ENCODE measurements at places on chromosomes 7 and 10.

- DNase-seq = no peak
Observed at GRCh38 chr10:45282061-45282460, 33.3 kb downstream of the OR13A1 start.

GRCh38 chr7:131164025-131164925 is 163.4 kb upstream of the MKLN1 start:
- peak; percentile 87 for DNase-seq

- DNase-seq = no peak
Observed at GRCh38 chr10:89921403-89921802, 220.0 kb downstream of the KIF20B start.

DNA sequence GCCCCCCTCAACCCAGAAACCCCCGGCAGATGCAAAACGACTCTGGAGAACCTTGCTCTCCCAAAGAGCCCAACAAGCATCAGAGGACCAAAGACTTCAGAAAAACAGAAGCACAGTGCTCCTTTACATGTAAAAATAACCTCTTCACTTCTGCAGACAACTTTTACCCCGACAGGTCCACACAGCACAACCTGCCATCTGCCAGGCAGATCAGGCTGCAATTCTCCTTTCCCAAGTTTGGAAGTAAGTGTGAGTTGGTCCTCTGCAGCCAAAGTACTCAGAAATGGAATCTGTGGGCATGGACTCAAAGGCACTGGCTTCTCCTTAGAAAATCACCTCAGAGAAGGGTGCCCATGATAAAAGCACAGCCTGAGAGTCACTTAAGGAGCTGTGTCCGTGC is 26.0 kb downstream of the DOCK4 start:
- no peak for DNase-seq

DNA sequence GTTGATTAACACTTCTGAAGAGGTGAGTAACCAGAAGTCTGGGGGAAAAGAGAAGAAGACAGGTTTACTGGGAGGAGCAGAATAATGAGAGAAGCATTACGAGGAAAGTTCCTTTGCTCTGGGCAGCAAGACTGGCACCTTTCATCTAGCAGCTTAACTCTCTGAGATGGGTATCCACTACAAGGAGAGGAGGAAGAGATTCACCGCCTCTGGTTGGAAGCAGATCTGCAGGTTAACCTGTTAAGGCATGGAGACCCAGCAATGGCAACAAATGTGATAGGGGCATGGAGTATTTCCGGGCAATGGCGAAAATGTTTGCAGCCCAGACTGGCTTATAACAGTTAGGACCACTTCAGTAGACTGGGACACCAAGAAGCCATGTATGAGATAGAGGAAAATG is 162.2 kb downstream of the TFEC start:
- DNase-seq = no peak

DNA sequence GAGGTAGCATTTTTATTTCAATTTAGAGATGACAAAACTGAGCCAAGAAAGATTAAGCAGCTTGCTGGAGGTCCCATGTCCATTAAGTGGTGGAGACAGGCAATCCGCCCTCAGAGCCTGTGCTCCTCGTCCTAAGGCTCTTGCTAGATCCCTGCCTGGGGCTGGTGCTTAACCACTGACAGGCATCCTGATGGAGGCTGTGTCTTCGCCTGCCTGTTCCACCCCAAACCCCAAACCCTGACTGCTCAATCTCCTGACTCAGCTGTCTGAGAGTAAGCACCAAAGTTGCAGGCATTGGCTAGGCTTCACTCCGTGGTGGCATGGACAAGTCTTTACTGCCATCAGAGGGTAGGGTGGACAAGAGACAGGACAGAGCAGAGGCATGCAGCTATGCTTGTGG is 209.4 kb downstream of the POU6F2 start:
- DNase-seq = no peak

DNA sequence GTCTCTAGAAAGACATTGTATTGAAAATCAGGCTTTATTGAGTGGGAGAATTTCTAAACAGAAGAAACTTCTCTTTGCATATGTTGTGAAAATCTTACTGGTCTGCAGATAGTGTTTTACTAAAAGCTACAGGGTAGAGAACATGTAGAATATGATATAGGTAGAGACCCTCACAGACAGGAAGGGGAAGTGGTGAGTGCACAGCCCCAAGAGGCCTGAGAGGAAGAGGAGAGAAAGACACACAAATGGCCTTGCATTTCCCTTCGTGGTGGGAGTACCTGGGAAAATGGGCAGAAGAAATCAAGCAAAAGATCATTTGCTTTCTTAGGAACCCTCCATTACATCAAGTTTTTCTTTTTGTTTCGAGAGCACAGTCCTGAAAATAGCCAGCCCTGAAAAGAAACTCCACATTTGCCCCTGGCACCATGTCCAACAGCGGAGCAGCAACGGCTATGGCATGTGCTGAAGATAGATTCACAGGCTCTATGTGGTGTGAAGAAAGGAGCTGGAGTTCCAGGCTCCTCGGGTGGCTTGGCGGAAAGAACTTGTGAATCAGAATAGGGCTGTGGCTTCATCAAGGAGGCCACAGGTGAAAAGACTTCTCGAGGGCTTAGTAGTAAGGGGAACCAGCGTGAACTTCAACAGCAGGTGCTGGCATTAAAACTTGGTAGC is 143.5 kb downstream of the CALCR start:
- DNase-seq = no peak

DNA sequence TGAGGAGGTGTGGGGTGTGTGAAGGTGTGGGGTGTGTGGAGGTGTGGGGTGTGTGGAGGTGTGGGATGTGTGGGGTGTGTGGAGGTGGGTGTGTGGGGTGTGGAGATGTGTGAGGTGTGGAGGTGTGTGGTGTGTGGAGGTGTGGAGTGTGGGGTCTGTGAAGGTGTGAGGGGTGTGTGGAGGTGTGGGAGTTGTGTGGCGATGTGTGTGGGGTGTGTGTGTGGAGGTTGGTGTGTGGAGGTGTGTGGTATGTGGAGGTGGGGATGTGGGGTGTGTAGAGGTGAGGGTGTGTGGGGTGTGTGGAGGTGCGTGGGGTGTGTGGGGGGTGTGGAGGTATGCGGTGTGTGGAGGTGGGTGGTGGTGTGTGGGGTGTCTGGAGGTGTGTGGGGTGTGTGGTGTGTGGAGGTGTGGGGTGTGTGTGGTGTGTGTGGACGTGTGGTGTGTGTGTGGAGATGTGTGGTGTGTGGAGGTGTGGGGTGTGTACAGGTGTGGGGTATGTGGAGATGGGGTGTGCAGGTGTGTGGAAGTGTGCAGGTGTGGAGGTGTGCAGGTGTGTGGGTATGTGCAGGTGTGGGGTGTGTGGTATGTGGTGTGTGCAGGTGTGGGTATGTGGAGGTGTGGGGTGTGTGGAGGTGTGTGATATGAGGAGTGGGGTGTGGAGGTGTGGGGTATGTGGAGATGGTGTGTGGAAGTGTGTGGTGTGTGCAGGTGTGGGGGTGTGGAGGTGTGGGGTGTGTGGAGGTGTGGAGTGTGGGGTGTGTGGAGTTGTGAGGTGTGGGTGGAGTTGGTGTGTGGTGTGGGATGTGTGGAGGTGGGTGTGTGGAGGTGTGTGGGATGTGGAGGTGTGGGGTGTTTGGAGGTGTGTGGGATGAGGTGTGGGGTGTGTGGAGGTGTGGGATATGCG is 34.5 kb downstream of the SPDYE17 start:
- no peak for DNase-seq

DNA sequence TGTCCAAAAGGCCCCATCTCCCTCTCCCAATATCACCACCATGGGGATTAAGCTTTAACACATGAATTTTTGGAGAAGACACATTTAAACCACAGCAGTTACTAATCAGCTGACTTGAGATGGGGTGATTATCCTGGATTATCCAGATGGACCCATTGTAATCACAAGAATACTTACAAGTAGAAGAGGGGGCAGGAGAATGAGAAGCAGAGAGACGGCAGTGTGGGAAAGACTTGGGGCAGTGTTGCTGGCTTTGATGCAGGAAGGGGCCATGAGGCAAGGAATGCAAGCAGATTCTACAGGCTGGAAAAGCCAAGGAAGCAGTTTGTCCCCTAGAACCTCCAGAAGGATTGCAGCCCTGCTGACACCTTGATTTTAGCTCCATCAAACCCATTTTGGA is 30.7 kb upstream of the INMT start:
- DNase-seq = no peak

DNA sequence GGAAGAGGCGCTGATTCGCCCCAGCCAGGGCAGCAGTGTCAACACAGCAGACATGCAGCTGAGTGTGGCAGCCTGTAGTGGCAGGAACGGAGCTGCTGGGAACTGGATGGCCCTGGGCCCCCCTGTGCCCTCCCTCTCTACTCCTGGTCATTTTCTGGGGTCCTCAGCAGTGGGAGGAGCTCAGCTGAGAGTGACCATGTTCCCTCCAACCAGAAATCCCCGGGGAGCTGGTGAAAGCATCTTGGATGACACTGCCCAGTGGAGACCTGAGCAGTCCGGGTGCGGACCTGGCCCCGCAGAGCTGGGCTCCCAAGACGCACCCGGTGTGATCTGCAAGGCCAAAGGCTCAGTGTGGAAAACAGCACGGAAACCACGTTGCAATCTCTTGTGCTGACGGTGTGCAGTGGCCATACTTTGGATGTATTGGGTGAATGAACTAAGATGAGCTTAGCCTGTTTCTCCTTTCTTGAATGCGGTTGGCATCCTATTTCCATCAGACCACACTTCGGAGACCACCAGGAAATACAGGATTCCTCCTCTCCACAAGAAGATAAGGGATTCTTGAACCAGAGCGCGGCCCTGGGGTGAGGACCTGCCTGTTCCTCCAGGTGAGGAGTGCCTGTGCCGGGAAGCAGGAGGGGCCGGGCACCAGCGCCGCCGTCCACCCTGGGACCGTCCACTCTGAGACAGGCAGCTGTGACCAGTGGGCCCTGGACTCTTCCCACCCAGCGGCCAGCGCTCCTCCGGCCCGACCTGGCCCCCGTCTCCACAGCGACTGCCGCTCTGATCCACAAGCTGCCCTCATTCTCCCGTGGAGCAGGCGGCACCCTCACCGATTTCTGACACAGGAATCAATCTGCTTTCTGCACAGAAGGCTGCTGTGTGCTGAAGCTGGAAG is 93.5 kb upstream of the DIP2C start:
- DNase-seq = no peak

DNA sequence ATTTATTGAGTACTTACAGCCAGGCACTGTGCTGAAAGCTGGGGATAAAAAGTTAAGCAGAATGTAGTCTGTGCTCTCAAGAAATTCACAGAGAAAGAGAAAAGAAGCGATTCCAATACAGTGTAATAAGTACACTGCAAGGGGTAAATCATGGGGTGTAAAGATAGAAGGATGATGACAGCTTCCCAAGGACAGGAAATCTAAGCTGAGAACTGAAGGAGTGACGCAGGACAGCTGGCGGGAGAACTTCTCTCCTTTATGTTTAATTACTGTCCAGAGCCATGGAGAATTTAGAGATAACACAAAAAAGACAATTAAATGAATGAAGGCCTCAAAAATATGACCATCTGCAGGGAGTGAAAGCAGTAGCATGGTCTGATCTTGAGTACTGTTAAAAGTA is 34.8 kb downstream of the C7orf33 start:
- DNase-seq = no peak

DNA sequence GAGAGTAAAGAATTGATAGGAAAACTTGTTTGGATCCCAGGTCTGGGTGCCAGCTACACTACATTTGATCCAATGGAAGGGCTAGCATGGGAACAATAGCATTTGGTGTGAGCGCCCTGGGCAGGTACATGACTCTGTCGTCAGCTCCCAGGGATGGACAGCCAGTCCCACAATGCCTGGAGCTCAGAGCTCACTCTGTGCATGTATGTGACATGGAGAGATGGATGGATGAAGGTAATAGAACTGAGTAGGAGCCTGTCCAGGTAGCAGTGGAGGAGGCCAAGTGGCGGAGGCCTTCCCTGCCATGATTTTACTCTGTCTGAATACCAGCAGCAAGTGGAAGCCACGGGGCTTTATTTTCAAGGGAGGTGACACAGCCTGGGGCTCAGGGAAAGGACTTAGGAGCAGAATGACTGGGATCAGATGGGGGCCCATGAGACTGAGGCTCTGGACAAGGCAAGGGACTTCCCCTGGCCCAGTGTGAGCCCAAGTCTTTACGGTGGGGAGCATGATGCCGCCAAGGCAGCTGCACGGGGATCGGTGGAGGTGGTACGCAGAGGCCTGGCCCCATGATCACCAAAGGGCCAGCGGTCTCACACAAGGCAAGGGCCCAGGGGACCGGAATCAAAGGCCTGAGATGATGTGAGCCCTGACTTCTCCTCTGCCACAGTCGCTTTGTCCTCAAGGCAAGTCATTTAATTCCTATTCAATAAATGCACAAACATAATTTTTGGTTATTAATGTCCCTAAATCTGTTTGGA is 5.9 kb downstream of the PTPRE start:
- no peak for DNase-seq

Data from adipocyte (in vitro differentiated cells).